ENCODE measurements at places on chromosomes 11 and 22.

DNA sequence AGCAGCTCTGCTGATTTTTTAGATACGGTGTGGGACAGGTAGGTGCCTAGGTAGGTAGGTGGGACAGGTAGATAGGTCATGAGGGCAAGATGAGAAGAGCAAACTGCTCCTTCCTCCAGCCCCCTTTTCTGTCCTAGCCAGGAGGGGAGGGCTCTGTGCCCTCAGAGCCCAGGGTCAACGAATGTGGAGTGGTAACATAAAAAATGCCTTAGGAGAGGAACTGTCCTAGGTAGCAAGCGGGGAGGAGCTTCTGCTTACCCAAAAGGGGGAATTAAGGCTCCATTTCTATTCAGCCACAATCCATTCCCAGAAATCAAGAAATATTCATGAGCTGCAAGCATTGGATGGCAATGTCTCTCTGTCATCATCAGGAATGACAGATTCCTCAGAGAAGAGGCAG, 234.8 kb downstream of the GRIK4 start:
- H3K4me1 ChIP-seq: no peaks in the 10 kb centered on the region
- no peak overlapping the region for H3K27ac ChIP-seq
- no peaks in the 10 kb centered on the region for H3K36me3 ChIP-seq
- DNase-seq: no peak

GRCh38 chr22:33879796-33880195, 40.5 kb downstream of the LARGE1 start:
- no peaks in the 10 kb centered on the region for H3K36me3 ChIP-seq
- no peaks in the 10 kb centered on the region for H3K27me3 ChIP-seq
- DNase-seq: no peak

DNA sequence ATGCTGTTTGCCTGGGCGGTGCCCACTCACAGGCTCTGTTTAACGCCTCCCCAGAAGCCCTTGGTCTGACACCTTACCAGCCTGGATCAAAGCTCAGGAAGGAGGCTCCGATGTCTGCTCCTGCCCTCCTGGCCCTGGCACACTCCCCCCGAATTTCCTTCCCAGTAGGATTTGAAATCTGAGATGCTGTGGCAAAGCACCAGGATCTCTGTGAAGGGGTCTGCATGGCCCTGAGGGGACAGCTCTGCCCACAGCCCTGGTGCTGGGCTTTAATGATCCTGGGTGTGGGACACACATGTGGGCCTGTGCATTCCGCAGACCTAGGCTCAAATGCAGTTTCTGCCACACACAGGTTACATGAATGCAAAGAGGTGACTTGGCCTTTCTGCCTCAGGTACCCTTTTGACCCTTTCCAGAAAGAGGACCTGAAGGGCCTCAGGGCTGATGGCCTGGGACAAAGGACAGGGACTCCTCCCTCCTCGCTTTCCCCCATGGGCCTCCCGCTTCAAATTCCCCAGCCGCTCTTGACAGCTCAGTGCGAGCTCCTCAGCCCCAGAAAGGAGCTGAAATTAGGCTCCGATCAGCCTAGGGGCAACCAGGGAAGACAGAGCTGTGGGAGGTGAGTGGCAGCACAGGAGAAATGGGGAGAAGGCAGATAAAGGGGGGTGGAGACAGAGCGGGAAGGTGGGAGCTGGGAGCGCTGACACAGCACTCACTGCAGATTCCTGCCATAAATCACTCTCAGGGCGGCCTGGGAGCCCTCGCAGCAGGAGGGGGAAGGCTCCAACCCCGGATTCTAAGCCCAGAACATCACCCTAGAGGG, 41.3 kb downstream of the TRIM29 start:
- H3K4me1 ChIP-seq: no peaks in the 10 kb centered on the region
- DNase-seq: no peak
- no peaks in the 10 kb centered on the region for H3K36me3 ChIP-seq
- H3K27me3 ChIP-seq: no peaks in the 10 kb centered on the region
- H3K27ac ChIP-seq: no peak overlapping the region

DNA sequence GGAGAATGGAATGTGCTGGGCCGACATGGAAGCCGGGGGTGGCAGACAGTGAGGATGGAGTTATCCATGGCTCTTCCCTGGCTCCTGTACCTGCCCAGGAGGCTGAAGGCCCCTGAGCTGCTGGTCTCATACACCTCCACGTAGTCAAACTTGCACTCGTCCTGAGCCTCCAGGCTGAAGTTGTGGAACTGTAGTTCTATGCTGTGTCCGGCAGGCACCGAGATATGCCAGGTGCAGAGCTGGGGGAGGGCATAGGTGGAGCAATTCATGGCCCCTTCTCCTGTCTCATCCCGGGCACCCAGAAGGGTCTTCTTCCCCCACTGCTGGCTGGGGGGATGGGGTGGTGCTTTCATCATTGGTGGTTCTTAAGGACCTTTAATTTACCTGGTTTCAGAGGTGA, 2.8 kb downstream of the MFRP start:
- peaks cover 18% of the 10 kb centered on the region for H3K27me3 ChIP-seq
- no peak overlapping the region for H3K4me3 ChIP-seq
- no peaks in the 10 kb centered on the region for H3K36me3 ChIP-seq
- no peak for DNase-seq
- peaks cover 17% of the 10 kb centered on the region for H3K4me1 ChIP-seq
- no peak overlapping the region for H3K27ac ChIP-seq

DNA sequence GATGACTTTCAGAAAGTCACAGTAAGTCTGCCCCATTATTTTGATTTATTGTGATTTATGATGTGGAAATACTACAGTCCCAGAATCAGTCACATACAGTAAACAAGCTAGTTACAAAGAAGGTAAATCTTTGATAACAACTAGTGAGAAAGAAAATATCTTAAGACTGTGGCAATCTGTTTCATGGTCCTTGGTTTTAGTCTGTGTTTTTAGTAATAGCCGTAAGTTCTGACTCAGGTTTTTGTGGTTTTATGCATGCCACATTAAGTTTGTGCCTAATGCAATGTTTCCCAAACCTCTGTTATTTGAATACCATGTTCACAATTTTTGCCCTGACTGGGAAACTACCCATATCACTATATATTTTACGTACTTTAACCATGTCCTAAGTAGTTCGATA, 6.7 kb downstream of the CEP295 start:
- no peak for DNase-seq
- H3K27me3 ChIP-seq: no peaks in the 10 kb centered on the region
- no peak overlapping the region for H3K4me3 ChIP-seq
- no peak overlapping the region for H3K27ac ChIP-seq
- H3K36me3 ChIP-seq: no peaks in the 10 kb centered on the region

DNA sequence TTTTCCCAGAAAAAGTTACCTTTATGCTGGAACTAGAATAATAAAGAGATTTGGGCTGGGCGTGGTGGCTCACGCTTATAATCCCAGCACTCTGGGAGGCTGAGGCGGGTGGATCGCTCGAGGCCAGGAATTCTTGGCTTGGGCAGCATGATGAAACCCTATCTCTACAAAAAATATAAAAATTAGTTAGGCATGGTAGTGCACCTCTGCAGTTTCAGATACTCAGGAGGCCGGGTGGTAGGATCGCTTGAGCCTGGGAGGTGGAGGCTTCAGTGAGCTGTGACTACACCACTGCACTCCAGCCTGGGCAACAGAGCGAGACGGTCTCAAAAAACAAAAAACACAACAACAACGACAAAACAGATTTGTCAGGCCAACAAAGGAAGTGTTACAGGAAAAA, 119.3 kb upstream of the OR9Q1 start:
- peak overlapping the region; percentile 59 for H3K27ac ChIP-seq
- no peaks in the 10 kb centered on the region for H3K27me3 ChIP-seq
- no peaks in the 10 kb centered on the region for H3K36me3 ChIP-seq
- H3K4me3 ChIP-seq: no peak overlapping the region
- no peak for DNase-seq

DNA sequence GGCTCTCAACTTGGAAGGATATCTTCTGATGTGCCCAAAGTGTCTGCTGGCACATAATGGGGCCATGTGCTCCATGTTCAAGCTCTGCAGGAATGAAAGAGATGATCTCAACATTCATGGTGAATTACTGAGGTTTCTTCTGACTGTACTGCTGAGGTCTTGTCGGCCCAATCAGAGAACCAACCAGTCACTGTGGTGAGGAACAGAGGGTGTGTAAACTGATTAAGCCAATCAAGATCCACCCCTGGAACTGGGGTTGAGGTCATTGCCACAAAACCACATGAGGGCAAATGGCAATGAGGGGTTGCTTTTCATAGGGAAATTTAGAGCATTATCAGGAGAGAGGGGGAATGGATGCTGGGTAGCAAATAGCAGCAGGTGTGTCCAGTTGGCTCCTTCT, 152.3 kb upstream of the RAG2 start:
- H3K4me1 ChIP-seq: no peaks in the 10 kb centered on the region
- no peak overlapping the region for H3K27ac ChIP-seq
- H3K27me3 ChIP-seq: no peaks in the 10 kb centered on the region
- H3K36me3 ChIP-seq: no peaks in the 10 kb centered on the region

GRCh38 chr11:3156282-3156660, 8.8 kb downstream of the OSBPL5 start:
- H3K36me3 ChIP-seq: no peaks in the 10 kb centered on the region
- no peak overlapping the region for H3K4me3 ChIP-seq
- H3K27ac ChIP-seq: peak overlapping the region; percentile 40
- H3K27me3 ChIP-seq: no peaks in the 10 kb centered on the region
- H3K4me1 ChIP-seq: peaks cover 17% of the 10 kb centered on the region
- no peak for DNase-seq

GRCh38 chr11:65417702-65418430, 4.7 kb upstream of the NEAT1 start:
- peaks cover 10% of the 10 kb centered on the region for H3K4me1 ChIP-seq
- DNase-seq: no peak
- peak overlapping the region; percentile 100 for H3K27ac ChIP-seq
- H3K27me3 ChIP-seq: no peaks in the 10 kb centered on the region
- H3K4me3 ChIP-seq: peak overlapping the region; percentile 29

- no peak overlapping the region for H3K4me3 ChIP-seq
- H3K36me3 ChIP-seq: no peaks in the 10 kb centered on the region
- no peak for DNase-seq
- H3K27ac ChIP-seq: no peak overlapping the region
- H3K27me3 ChIP-seq: no peaks in the 10 kb centered on the region
Observed at GRCh38 chr11:78886616-78887015, 312.0 kb upstream of the NARS2 start.

DNA sequence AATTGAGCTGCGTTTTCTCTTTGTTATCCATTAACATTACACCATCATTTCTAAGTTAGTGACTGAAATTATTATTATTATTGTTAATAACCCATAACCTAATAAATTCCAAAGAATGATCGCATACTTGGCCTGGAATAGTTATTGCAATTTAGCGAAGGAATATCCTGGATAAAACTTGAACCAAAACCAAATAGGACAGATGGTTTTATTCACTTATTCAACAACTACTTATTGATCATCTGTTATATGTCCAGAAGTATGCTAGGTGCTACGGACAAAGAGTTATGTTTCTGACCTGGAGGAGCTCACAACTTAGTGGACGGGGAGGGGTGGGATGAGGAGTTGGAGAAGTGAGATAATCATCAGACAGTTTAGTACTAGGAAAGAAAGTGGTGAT, 44.8 kb upstream of the ARHGAP20 start:
- H3K4me3 ChIP-seq: no peak overlapping the region
- DNase-seq: no peak
- H3K36me3 ChIP-seq: no peaks in the 10 kb centered on the region
- H3K27ac ChIP-seq: no peak overlapping the region
- no peaks in the 10 kb centered on the region for H3K4me1 ChIP-seq
- no peaks in the 10 kb centered on the region for H3K27me3 ChIP-seq

- peak; percentile 65 for DNase-seq
- H3K27ac ChIP-seq: no peak overlapping the region
- H3K36me3 ChIP-seq: no peaks in the 10 kb centered on the region
- H3K4me1 ChIP-seq: no peaks in the 10 kb centered on the region
Observed at GRCh38 chr11:45105233-45105983, 41.0 kb upstream of the PRDM11 start.

- H3K27me3 ChIP-seq: no peaks in the 10 kb centered on the region
- DNase-seq: no peak
- no peak overlapping the region for H3K4me3 ChIP-seq
- H3K36me3 ChIP-seq: no peaks in the 10 kb centered on the region
- H3K27ac ChIP-seq: no peak overlapping the region
Observed at GRCh38 chr11:90803831-90804230, 581.0 kb upstream of the CHORDC1 start.

DNA sequence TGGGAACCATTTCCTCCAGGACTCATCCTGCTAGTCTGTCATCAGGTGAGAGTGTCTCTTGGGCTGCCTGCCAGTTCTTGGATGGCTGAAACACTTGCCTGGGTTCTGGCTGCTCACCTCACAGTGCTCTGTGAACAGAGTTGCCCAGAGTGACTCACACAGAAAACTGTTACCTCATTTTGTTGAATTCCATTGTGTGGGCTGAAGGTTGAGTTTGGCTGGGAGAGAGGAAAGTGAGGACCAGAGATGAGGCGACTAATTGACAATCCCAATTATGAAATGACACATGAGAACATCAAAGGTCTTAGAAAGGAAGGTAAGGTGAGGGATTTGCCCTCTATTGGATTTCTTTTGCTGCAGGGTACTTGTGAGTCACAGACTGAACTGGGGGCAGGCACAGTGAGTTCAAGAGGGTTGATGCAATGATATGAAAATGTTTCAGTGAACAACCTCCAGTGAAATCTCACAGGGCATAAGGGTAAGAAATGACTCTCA, 20.2 kb upstream of the CALCB start:
- H3K4me1 ChIP-seq: no peaks in the 10 kb centered on the region
- H3K36me3 ChIP-seq: no peaks in the 10 kb centered on the region
- DNase-seq: no peak
- H3K27me3 ChIP-seq: no peaks in the 10 kb centered on the region

DNA sequence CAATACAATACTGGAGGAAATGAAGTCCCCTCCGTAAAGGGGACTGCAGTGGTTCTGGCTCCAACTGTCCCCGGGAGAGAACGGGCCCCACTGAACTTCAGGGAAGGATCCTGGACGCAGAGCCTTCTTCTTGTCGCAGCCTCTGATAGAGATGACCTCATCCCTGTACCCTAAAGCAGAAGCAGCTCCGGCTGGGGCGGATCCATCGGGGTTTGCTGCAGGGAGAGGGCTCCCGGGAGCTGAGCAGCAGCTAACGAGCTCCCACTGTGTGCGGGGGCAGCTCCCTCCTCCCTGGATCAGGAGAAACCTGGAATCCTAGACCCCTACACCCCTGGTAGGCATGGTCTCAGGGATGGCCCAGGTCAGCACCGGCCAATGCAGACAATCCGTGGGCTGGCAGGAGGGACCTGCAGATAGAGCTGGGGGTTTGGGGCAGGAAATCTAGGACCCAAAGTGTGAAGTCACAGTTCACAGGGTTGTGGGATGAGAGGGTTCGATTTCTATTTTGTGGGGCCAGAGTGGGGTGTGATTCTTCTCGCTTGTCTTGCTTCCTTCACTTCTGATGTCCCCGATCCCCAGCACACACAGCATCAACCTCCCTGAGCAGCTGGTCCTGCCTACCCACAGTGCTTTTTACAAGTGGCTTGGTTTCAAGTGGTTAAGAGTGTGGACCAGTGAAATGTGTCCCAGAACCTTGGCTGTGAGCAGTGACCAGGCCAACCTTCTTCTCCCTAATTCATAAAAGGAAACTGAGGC, 12.9 kb downstream of the KIAA0930 start:
- no peak for DNase-seq
- H3K27me3 ChIP-seq: no peaks in the 10 kb centered on the region
- H3K4me3 ChIP-seq: no peak overlapping the region
- H3K27ac ChIP-seq: no peak overlapping the region

All from colonic mucosa (tissue), 4 donors.